CD4-positive, alpha-beta T cell treated with Interleukin-12 subunit alpha and Interleukin-12 subunit beta, for 1 hour (primary cell): ENCODE measurements at places on chromosomes 5 and 9.

DNA sequence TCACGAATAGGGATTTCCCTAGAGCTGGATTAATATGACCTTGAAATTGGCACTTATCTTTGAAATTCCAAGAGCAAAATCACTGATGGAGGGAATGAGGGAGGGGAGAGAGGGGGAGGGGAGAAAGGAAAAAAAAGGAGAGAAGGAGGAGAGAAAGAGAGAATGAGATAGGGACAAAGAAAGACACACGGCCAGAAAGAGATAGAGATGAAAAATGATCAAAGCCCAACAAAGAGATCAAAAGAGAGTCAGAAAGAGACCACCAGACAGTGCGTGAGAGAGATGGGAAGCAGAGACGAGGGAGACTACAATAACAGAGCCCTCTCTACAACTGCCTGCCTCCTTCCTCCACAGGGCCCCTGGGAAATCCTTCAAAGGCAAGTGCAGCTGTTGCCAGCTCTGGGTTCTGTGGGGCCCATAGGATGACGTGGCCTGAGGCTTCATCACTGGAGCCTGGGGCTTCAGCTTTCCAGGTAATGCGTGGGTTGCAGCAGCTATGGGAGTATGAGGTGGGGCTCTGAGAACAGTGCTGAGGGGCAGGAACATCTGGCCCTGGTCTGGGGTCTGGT is 58.3 kb upstream of the SHB start:
- DNase-seq = no peak

DNA sequence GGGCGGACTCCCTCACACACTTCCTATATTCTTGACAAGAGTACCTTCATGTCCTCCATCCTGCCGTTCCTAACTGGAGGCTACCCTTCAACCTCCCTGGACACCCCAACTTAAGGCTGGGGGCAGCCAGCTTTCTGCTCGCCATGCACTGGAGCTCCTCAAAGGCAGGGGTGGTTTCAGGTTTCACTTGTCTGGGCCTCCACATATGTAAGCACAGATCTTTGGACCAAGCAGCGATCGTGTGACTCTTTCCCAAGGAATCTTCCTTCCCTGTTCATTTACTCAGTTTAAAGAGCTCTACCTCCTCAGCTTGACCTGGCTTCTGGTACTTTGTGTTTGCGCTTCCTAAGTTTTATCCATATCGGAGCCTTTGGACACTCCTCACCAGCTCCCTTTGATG is 34.2 kb upstream of the TRPC7 start:
- DNase-seq = no peak

GRCh38 chr9:136975644-136976043 is 1.7 kb upstream of the PTGDS start:
- peak; percentile 43 for DNase-seq

DNA sequence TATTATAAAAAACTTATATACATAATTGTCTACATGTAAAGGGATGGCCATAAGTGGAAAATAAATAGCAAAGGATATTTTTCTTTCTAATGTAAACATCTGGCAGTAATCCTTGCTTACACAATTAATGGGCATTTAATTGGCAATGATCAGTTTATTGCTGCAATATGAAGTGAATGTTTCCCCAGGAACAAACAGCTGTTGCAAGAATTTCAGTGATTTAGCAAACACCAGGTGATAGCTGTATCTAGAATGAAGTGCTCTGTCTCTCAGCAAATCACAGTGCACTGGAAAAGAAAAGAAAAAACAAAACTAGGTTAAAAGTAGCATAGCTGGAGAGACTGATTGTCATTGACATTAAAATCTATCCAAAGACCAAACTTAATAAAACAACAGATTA is 594.5 kb upstream of the ARRDC3 start:
- no peak for DNase-seq

DNA sequence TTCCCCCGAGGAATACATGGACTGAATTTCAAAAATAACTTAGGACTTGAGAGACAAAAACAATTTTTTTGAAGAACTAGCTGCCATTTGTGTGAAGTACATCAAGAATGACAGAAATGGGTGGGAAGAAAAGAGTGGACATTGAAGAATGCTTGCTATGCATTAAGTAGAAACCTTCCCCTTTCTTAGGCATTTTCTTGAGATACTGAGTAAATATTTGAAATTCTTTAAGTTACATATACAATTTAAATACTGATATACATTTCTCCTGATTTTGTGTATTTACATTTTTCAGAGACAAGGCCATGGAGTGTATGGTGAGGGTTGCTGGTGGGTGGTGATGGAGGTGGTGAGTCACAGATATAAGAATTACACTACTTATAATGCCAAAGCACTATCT is 319.3 kb upstream of the ADAMTSL1 start:
- DNase-seq = no peak

DNA sequence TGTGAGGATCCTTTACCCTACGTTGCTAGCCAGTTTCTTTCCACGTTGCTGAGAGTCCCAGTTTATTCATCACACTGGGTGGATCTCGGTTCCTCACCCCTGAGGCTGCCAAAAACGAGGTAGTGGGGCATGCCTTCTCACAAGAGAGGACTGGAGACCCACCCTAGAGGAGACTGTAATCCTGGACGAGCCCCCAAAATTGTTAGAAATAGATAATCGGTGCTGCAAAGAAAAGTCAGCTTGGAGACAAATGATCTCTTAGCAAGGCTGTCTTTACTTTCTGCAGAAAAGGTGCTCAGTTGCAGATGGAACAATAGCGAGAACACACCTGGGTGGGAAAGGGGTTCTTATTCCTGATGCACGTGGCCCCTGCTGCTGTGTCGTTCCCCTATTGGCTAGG is 101.8 kb downstream of the TMEM167A start:
- no peak for DNase-seq

GRCh38 chr9:755454-756381 is 85.8 kb upstream of the DMRT1 start:
- DNase-seq = no peak

GRCh38 chr9:89634995-89635742 is 30.4 kb downstream of the GADD45G start:
- no peak for DNase-seq

DNA sequence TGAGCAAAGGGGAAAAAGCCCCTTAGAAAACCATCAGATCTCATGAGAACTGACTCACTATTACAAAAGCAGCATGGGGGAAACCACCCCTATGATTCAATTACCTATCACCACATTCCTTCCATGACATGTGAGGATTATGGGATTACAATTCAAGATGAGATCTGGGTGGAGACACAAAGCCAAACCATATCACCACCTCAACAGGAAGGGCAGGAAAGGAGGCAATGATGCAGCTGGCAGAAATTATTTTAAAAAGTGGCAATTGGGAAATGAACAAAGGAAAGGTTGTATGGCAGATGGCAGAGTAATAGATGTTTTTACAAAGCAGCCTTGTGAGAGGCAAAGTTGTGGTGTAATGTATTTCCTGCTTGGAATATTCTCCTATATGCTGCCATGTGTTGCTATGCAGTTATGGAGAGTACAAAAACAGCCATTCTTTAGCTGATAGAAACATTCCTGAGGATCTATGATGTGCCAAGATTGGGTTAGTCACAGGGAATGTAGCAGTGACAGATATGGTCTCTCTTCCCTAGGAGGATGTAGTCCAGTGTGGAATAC is 138.8 kb downstream of the SMC2 start:
- DNase-seq = no peak

DNA sequence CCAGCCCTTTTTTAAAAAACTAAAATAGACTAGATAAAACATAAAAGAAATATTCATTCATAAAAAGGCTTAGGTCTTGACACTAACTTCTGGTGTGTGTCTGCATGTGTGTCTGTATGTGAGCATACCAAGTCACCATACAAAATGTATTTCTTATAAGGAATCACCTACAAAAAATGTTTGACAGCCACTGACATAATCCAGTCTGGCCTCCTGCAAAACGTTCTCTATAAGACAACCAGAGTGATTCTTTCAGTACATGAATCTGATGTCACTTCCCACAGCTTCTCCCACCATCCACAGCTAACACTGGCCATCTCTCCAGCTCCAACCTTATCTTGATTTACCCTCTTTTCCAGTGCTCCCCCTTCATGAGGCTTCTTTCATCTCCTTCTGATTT is 192.3 kb downstream of the TLE1 start:
- DNase-seq = no peak

- no peak for DNase-seq
These were observed 29.9 kb upstream of the GNA14 start for GRCh38 chr9:77677957-77678535.

GRCh38 chr5:3311433-3311832 is 284.2 kb upstream of the IRX1 start:
- DNase-seq = no peak

GRCh38 chr5:175829813-175830585 is 41.4 kb upstream of the CPLX2 start:
- DNase-seq = no peak

GRCh38 chr5:36948041-36948440 is 71.5 kb downstream of the NIPBL start:
- DNase-seq = no peak

DNA sequence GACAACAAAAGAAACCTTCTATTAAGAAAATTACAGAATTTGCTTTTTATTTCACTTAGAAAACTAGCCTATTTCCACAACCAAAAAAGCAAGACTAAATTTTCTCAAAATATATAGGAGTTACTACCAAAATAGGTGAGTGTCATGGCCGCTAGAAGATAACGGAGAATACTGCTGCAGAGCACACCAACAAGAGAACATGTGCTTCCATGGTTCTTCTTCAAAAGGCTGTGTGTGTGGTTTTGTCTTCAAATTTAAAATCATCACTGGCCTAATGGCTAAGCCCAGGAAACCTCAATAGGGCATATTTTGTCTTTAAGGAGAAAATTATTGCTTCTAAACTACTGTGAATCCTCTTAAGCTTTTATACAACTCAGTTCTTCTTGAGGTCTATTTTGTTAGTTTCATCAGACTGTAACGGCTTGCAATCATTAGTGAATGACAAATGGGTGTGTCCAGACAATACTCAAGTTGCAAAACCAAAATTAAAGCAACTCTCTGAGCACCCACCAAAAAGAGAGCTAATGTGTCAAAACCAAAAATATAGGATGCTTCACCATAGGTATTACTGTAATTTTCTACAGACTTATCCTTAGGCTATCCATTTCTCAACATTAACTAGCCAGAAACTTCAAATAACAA is 3.3 kb downstream of the SETX start:
- DNase-seq = no peak

GRCh38 chr9:97991818-97992217 is 8.7 kb downstream of the ANP32B start:
- no peak for DNase-seq

DNA sequence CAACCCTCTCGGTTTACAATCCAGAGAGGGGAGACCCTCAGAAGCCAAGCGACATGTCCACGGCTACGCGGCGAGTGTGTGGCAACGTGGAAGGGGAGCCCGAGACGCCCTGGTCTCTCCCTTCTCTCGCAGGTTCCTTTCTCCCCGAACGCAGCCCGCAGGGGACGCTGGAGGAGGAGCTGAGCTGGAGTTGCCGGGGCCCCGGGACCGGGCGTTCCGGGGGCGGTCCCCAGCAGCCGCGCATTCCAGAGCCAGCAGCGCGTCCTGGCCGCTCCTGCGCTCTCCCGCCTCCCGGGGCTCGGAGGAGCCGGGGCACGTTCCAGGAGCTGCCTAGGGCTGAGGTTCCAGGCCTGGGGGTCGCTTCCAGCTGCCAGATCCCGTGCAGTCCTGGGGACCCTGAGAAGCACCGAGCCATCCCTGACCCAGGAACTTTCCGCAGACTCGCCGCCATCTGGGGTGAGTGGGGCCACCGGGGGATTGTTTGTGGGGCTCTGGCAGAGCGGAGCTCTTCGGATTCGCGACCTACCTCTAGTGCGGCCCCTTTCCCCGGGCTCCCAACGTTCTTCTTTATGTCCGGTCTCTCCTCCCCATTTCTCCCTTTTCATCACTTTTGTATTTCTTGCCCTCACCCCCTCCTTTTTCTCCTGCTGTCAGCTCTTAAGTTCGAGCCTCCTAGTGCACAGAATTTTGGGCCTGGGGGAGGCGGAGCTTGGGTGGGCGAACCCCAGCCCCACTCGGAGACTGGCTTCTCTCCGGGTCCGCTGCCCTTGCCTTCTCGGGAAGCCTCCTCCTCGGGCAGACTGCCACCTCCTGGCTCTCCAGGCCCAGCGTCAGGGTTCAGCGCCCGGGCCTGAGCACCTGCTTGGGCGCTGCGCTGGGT is at the start of gene SMIM3:
Gene SMIM3, plus strand, starts transcription at position 241 of the 880 bp plus-strand sequence. CDS start 16,684 bp downstream, outside the sequence.
- DNase-seq = peak; percentile 72

- DNase-seq = no peak
These were observed 59.6 kb downstream of the RASGRF2 start for GRCh38 chr5:81019748-81020147.
